Brain pericyte (primary cell): ENCODE measurements at places on chromosomes 2 and 18.
A peak's percentile ranks its signal among the peaks of the same experiment; 100 is the strongest.

DNA sequence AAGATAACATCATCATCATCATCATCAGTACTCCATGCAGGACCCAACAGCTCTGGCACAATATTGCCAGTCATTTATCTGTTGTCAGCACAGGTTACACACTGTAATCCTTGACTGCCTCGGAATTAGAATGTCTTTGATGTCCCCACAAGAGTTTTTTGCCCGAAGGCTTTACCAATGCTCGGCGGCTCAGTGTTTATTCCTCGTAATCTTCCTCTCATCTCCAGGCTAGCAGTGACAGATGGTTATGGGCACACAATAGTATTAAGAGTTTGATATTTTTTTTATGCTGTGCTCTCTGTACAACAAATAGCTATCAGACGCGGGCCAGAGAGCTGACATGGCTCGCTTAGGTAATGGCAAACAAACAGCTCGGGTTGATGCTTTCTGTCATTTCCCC, 515.2 kb downstream of the ZEB2 start:
- DNase-seq: no peak

- peak; percentile 8 for DNase-seq
Measured at GRCh38 chr18:49813069-49813318, 339 bp downstream of the ACAA2 start.

DNA sequence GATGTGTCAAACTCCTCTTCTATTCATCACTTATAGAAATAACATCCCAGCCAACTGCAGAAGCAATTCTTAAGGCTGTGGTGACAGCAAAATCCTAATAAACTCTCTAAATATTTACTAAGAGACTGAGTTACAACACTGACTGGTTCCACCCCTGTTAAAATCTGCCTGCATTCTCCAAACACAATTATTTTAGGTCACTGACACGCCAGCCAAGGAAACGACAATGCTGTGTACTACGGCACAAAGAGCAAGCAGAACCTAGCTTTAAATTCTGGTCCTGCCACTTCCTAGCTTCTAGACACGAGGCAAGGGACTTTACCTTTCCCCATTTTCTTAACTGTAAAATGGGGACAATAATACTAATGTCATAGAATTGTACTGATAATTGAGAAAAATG, 4.1 kb downstream of the CYRIA start:
- DNase-seq: no peak

GRCh38 chr2:219570924-219571310, 422 bp downstream of the OBSL1 start:
- DNase-seq: no peak

DNA sequence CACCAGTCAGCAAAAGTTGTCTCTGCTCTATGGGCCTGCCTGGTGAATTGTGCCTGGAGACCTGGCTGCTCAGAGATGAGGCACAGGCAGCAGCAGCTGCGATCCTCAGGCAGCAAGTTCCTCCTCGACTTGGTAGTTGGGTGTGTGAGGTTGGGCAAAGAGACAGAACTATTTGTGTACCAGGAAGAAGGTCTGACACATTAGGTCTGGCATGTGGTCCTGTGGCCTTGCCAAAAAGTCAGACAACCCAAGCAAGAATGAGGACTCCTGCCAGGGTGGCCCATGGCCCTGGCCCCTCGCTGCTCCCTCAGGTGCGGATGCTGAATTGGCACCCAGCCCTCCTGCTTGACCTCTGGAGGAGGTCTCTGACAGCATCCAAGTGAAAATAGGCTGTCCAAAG, 192.7 kb downstream of the DYSF start:
- DNase-seq: no peak

GRCh38 chr2:56519806-56520205, 336.0 kb downstream of the CCDC85A start:
- no peak for DNase-seq

- no peak for DNase-seq
Measured at GRCh38 chr2:241037498-241037897, 39.1 kb downstream of the SNED1 start.

GRCh38 chr18:6646801-6647200, 82.7 kb upstream of the ARHGAP28 start:
- no peak for DNase-seq

DNA sequence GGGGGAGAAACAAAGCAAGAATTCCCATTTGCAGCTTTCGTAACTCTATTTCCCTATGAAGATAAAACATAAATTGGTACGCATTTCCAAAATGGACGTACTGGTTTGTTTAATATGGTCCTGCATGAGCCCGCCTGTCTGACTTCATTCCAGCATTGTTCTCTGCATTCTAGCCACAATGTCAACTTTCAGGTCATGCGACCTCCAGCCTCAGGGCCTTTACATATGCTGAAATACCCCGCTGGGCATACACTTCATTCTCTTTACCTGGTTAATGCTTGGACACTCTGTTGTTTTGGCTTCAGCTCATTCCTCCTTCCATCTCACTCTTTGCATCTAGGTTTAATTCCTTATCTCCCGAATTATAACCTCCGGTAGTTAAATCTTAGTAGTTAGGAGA, 103.7 kb upstream of the DNMT3A start:
- no peak for DNase-seq

GRCh38 chr2:212153923-212154322, 384.7 kb downstream of the ERBB4 start:
- DNase-seq: no peak

- DNase-seq: no peak
Measured at GRCh38 chr2:231663458-231664212, 44.7 kb upstream of the PTMA start.

DNA sequence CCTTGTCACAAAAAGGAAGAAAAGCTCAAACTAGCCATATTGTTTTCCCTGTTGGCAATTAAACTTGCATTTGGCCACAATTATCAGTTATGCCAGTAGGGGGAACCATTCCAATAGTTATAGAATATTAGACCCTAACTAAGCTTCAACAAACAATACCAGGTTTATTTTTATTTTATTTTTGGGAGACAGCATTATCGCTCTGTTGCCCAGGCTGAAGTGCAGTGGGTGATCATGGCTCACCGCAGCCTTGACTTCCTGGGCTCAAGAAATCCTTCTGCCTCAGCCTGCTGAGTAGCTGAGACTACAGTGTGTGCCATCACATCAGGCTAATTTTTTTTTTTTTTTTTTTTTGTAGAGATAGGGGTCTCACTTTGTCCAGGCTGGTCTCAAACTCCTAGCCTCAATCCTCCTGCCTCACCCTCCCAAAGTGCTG, 102.1 kb downstream of the ATAD2B start:
- DNase-seq: peak; percentile 10

DNA sequence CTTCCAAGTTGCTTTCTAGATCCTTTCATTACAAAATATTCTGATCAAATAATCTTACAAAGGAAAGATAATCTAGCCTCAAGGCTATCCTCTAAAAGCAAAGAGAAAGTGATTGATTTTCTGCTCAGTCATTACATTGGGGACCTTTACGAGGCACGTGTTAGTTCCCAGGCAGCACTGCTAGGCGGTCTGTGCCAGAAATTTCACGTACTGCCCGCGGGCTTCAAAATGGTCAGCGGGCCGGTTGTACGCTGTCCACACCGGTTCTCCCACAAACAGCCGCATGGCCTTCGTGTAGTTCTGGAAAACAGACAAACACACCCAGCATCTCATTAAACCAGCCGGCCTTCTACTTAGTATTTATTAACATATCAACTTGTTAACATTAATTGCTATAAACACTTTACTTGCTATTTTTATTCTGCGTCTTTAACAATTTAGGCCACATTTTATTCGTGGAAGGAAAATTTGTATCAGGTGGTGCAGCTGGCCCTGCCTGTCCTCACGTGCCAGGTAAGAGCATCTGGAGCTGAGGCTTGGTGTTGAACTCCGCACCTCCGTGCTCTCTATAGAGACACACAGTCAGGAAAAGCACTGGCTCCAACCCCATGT, 20.4 kb downstream of the ADI1 start:
- no peak for DNase-seq

DNA sequence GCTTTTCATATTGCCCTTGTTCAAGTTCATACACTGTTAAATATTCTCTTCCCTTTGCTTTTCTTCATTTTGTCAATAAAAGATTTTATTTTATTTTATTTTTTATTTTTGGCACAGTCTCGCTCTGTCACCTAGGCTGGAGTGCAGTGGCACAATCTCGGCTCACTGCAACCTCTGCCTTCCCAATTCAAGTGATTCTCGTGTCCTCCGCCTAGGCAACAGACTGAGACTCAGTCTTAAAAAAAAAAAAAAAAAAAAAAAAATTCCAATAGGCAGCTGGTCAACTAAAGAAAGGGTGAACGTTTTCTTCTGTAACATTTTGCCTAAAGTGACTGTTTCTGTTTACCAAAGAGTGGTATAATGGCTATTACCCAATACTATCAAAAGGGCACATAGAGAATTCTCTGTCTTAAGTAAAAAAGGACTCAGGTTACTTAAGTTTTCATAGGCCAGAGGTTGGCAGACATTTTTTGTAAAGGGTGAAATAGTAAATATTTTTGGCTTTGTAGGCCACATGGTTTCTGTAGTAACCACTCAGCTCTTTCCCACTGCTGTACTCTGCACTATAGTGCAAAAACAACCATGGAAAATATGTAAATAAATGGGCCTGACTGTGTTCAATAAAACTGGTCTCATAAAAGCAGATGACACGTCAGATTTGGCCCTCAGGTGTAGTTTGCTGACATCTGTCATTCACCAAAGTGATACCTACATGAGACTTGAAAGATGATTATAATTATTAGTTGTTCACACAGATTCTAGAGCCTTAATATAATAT, 113.4 kb downstream of the MIB1 start:
- DNase-seq: no peak

GRCh38 chr2:12488352-12489318, 228.1 kb upstream of the TRIB2 start:
- DNase-seq: no peak

- no peak for DNase-seq
Measured at GRCh38 chr2:226799211-226799975, at the start of gene IRS1. TSS of gene IRS1 (minus strand) at chr2:226799820. CDS start at chr2:226798738, 1,082 bp downstream.

DNA sequence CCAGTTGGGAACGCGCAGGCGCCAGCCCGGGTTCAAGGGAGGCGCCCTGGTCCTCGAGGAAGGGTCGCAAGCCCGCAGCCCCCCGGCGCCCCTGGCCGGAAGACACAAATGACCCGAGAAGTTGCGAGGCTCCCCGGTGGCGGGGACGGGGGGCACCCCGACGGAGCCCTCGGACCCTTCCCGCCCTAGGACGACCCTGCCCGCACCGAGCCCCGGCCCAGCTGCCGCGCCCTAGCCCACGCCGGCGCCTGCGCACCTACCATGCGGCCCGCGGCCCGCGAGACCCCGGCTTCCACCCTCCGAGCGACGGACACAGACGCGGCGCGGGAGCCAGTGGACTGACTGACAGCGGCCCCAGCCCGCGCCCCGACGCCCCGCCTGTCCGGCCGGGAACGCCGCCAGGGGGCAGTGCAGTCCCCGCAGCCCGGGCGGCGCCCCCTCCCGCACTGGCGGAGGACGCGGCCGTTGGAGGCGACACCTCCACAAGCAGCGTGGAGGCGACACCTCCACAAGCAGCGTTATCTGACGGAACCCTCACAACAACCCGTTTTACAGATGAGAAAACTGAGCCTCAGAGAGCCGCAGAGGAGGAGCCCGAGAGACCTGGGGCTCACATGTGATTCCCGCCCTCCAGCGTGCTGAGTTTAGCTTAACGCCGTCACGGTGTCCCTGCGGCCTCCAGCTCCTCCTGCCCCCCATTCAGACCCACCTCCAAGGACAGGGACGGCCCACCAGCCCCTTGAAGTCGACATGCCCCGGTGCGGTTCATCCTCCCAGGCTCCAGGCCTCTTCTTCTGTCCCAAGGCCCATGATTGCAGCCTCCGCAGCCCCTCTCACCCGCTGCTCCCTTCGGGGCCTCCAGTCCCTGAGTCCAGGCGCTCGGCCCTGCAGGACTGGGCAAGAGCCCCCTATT, at the start of gene NMUR1:
TSS of gene NMUR1 (minus strand) at position 347 of the 913 bp plus-strand sequence. CDS start at position 263, 84 bp downstream.
- no peak for DNase-seq

GRCh38 chr18:26562568-26562967, 14.2 kb upstream of the KCTD1 start:
- no peak for DNase-seq

- no peak for DNase-seq
Measured at GRCh38 chr2:46939626-46940359, 24.2 kb upstream of the MCFD2 start.

- no peak for DNase-seq
Measured at GRCh38 chr2:6074089-6074643, 382.0 kb downstream of the SOX11 start.

DNA sequence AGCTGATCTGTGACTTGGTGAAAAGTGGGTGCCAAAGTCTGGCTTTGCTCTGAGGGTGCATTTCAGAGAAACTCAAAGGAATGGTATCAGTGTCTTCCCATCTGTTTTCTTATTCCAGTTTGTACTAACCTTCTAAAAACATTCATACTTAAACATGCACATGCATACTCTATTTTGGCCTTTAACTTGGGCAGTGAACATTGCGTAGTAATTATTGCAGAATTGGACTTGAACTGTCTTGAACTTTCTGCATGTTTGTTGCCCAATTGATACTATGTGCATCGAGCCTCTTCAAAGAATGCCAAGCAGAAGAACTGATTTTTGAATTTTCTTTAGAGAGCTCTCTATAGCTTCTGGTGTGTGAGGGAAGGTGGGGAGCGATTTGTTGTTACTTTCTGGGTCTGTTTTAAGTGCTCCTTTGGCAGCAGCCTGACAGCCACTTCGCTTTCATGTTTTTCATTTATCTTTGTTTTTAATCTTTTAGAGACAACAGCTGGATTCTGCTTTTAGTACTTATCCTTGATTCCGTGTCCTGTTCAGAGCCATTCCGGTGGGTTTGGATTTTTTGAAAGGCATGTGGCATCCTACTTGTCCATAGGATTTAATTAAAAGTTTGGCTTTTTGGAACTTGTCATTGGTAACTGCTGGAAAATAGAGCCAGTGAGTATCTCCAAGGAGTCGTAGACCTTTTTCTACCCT, 159.2 kb downstream of the RAPGEF4 start:
- DNase-seq: no peak

DNA sequence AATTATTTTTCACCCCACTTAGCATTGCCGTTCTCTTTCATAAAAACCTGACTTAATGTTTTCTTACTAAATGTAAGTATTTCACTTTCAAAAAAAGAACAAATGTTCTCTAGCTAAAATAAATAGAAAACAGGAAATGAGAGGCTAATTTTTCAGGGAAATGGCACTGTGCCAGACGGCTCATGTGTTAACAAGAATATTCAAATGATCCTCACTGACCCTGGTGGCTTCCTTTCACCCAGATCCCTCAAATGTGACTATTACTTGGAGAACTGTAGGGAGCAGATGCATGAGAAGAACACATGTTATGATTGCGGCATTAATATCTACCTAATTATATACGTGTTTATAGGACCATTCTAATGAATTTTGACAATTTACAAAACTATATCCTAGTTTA, 827.7 kb downstream of the SOCS6 start:
- no peak for DNase-seq

GRCh38 chr2:105607920-105608504, 136.7 kb upstream of the NCK2 start:
- DNase-seq: no peak
